Activated T-helper 1 cell treated with Interleukin-2 at 50 U/mL for 16 hours (primary cell): ENCODE measurements at places on chromosomes 5 and 9.

- DNase-seq, result no peak
Measured at GRCh38 chr5:80031109-80031508, 4.0 kb upstream of the THBS4 start.

DNA sequence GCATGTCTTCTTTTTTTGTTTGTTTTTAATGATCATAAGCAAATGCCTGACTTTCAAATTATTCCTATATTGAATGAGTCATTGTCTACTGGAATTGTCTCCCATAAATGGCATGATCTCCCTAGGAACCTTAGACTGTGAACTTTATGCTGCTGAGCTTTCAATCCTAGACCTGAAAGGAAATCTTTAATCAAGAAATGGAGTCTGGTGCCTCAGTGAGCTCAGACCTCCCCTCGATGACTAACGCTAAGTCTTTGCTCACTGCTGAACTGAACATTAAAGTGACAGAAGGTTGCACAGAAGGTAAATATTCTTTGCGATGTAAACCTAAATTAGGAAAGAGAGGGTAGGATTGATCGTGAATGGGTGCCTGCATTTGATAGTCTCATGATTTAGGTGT is 745.2 kb upstream of the WWC1 start:
- DNase-seq, result no peak

DNA sequence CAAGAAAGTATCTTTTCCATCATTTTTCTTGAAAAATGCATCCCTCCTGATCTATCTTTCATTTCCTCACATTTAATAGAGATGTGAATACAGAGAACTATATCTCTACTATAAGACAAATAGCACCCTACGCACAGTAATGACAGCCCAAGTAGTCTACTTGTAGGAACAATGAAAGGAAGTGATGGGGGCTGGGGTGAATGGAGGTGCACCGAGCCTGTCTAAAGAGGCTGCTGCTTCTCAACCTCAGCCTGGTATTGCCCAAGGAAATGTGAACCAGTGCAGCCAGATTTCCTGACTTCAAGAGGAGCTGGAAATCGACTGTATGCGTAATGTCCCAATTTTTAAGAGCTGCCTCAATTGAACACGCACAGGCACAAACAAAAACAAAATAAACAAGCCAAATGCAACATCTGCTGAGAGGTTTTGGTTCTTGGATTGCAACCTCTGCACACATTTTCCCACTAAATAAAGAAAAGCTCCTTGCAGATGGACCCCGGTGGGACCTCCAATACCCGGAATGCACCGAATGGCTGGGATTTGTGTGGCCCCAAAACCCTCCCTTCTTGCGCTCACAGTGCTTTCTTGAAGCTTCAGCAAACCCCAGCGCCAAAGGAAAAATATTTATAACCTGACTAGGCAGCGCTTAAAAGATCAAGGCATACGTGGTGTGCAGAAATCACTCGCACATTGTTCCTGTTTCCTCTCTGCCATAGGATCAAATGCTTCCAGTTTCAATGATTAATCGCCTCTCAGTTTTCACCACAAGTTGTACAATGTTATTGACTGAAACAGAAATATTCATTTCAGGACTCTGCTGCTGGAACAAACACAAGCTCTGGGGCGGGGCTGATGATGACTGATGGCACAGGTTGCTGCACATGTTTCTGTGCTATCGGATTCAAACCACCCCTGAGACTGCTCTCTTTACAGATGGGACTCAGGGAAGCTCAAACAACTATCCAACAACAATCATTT is 68.3 kb downstream of the KCNIP1 start:
- no peak for DNase-seq

DNA sequence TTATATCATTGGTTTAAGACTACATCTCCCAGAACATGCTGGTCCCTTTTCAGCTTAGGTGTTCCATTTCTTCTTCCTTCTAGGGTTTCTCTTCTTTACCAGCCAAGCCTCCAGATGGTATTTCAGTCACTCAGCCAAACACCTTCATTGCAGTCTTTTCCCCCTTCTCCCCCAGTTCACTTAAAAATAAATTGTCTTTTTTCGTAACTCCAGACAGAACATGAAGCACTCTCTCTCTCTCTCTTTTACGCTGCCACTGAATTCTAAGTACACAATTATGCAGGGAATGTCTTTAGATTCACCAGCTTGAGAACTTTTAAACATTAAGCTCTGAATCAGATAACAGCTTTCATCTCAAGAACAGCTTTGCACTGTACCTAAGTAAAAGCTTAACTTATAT is 419.7 kb upstream of the BRINP1 start:
- no peak for DNase-seq

DNA sequence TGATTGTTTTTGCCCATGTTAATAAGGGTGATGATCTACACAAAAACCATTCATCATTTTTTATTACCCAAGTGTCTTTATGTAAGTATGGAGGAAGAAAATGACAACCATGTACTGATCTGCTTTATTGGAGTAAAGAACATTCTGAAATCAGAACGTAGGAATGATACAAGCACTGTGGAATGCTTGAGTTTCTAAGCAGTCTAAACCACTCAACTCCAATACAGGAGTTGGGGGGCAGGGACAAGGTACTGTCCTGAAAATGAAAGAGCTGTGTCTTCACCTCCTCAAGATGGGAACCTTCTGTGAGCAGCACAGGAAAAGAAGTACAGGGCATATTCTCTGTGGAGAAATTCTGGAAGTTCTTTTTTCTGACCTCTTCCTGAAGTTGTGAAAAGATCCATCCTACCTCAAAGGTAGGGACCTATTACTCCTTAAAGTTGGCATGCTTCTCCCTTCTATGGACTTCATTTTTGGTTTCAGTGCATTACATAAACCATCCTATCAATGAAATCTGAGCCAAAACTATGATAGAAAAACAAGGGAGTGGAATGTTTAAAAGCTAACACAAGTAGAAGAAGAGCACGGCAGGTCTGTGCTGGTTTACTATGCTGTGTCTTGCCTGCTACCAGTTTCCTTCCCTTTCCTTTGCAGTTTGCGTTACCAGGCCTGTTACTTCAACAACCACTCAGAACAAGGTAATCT is 202.6 kb downstream of the SEMA5A start:
- no peak for DNase-seq

DNA sequence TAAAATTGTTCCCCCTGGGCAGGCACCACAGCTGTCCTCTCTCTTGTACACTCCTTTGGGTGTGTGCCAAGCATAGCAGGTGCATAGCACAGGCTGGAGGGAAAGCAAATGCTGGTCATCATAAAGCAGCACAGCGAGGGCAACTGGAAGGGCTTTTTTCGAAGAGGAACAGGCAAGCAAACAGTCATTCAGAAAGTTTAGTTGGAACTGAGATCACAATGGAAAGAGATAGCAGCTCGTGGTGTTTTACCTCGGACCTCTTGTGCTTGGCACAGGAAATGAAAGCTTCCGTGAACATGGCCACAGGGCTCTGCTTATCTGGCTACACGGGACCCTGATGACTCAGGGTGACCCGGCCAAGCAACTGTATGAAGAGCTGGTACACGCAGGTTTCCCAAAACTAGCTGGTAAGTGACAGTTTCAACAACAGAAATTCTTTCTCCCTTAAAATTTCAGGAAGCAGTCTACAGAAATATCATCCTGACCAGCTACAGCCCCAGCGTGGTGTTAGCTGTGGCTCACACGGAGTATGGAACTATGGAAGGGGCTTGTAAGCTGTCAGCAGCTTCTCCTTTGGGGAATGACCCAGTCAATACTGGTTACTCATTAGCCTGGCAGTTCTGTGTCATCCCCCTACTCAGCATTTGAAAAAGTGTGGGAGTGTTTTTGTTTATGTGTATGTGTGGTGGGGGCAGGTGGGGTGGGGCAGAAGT is 48.1 kb downstream of the POC5 start:
- no peak for DNase-seq

- no peak for DNase-seq
Measured at GRCh38 chr5:28082610-28083009, 1044.2 kb upstream of the CDH9 start.

GRCh38 chr5:926417-927171 is 33.9 kb downstream of the TRIP13 start:
- DNase-seq, result no peak

DNA sequence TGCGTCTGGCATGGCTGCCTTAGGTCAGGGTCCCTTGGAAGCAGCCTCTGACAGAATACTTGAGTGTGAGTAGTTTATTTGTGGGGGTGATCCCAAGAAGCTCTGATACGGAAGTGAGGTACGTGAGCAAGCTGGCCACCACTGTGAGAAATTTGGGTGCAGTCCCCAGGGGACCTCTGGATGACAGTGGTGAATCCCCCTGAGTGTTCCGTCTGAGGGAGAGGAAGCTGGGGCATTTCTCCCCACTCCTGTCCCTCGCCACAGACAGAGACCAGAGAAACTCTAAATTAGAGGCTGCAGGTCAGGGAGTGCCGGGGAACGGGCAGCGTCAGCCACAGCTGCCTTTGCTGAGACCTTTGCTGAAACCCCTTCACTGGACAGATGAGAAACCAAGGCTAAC is 155.9 kb upstream of the COL5A1 start:
- no peak for DNase-seq

DNA sequence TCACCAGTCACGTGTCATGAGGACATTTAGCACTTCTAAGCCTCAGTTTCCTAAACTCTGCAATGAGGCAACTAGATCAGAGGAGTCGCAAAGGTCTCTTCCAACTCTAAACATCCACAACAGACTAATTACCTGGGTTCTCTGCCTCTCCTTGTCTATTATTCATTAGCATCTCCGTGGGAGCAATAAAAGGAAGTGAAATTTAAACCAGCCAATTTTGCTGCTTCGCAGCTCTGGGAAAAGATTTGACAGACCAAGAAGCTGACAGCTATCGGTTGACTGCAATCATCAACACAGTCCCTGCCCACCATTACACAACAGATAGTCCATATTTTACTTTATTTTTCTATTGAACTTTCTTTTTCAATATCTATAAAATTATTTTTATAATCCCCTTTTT is 308.9 kb downstream of the NR2F1-AS1 start:
- DNase-seq, result no peak

GRCh38 chr5:34869256-34869655 is 30.3 kb downstream of the TTC23L start:
- DNase-seq, result no peak

GRCh38 chr9:3497401-3497800 is 28.4 kb downstream of the RFX3 start:
- DNase-seq, result no peak

- DNase-seq, result no peak
Measured at GRCh38 chr9:1354086-1354485, 303.9 kb downstream of the DMRT2 start.

DNA sequence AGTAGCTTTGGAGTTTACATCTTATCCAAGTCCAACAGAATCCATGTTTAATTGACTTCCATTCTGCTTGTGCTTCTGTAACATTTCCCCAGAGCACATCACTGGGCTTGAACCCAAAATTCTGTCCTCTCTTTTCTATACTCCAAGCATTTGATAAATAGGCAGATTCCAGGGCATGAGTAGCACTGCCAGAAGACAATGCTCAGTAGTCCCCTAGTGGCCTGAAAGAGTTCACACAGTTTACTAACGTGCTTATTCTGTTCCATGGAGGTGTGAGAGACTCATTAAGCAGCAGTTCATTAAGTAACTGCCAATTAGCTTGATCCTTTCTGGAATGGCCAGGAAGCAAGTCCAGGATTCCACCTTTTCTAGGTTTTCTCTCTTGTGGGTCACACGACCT is 9.4 kb upstream of the GABRA6 start:
- no peak for DNase-seq

DNA sequence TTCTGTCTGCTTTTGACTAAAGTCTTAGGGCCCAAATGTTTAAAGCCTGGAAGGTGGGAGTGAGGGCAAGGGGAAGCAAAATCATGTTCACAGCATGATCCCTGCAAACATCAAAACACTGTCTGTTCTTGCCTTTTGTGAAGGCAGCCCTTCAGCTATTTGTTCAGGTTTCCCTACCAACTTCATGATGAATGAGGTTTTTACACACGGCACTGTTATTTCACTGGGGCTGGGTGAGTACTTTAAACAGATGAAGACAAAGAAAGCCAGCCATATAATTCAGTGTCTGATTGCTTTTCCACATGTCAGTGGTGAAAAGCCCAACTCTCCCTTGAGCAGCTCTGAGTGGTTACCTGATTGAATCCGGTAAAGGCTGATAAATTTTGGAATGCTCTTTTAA is 224.7 kb upstream of the GRAMD2B start:
- no peak for DNase-seq

GRCh38 chr9:13707612-13708576 is 428.4 kb upstream of the MPDZ start:
- no peak for DNase-seq

DNA sequence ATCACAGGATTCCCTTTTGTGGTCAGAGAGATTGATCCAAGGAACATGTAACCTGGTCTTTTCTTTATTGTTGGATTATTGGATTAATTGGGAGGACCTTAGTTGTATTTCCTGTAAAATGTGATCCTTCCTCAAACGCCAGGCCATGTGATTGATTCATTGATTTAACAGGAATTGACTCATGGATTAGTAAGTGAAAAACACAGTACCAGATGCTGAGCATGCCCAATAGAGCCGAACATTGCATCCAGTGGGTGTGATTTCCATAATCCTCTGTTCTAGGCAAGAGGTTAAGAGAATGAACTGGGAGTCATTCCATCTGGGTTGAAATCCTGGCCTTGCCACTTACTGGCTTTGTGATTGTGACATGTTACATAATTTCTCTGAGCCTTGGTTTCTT is 522.3 kb downstream of the MAT2B start:
- DNase-seq, result no peak

DNA sequence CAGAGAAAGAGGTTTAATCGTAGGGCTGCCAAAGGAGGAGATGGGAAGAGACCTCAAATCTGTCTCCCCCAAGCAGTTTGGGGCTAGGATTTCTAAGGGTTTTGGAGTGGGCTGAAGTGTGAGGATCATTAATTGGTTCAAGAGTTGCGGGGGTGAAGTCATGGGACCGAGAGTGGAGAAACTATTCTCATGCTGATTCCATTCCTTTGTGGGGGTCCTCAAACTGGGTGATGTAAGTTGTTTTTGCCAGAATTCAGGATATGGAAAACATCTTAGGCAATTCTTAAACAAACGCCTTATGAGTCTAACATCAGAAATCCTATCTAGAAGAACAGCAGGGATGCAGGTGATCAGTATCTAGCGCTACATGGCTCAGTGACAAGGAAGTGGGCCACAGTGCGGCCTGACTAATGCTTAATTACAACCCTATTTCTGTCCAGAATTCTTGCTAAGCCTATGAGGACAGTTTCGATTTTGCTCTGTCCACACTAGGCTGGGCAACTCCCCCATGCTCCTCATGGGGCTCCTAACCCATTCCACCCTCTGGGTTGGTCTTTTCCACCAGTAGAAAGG is 27.7 kb upstream of the TRIO start:
- DNase-seq, result no peak

DNA sequence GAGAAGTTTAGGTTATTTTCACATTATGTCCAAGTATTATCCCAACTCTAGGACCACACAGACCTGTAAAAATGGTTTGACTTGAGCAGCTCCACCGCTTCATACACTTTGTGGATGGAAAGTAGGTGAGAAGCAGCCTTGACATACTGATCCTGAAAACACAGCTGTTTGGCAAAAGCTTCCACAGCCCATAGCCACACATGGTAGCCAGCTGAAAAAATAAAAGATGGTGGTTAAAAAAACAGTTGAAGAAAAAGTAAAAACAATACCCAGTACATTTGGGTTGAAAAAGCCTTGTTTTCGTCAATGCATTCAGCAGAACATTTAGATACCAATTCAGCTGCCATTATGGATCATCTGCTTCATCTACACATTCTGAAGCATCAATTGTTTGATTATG is 36.7 kb downstream of the GEMIN5 start:
- DNase-seq, result no peak
